ENCODE measurements at places on chromosomes 2 and 18.

DNA sequence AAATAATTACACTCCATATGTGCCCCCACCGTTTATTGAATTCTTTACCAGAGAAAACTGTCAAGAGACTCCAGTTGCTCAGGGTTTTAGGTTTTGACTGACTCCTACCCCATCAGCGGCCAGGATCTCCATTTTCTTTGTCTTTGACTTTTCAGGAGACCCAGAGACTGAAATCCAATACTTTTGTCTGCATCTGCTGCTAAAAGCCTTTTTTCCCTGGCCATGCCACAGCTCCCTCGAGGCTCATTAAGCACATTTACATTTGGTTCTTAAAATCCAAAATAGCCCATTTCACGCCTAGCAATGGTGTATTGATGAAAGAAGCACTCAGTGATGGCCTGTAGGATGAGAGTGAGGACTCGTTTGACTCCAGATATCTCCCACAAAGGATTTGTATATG, 332.6 kb upstream of the ACVR2A start:
- DNase-seq: no peak

- no peak for DNase-seq
Measured at GRCh38 chr2:178905261-178905660, 98.0 kb upstream of the TTN start.

DNA sequence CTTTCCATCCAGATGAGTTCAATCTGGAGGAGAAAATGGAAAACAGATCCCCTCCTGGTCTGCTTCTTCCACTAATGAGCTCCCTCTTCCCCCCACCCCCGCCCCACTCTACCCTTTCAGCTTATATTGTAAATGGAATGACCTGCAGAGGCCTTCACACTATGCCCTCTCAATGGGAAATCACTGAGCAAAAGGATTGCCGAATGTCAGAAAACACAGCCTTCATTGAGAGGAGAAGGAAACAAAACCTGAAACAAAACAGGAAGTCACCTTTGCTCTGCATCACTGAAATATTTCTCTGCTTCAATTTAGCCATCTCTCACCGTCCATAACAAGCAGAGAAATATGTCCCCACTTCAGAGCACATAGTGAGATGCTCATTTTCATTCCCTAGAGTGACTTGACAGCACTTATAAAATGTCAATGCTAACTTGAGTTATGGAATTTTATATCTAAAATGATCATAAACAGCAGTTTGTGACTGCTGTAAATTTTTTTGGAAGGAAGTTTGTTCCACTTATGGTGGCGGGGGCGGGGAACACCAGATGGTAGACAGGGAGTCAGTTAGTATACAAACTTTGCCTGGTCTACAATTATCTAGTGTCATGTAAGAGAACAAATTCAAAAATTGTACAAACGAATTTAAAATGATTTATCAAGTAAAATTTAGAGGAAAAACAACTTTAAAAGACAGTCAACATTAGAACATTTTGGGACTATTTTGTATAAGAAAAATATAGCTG, 1.8 kb upstream of the FRZB start:
- DNase-seq: no peak

GRCh38 chr2:2260696-2261268, 70.3 kb downstream of the MYT1L start:
- no peak for DNase-seq

DNA sequence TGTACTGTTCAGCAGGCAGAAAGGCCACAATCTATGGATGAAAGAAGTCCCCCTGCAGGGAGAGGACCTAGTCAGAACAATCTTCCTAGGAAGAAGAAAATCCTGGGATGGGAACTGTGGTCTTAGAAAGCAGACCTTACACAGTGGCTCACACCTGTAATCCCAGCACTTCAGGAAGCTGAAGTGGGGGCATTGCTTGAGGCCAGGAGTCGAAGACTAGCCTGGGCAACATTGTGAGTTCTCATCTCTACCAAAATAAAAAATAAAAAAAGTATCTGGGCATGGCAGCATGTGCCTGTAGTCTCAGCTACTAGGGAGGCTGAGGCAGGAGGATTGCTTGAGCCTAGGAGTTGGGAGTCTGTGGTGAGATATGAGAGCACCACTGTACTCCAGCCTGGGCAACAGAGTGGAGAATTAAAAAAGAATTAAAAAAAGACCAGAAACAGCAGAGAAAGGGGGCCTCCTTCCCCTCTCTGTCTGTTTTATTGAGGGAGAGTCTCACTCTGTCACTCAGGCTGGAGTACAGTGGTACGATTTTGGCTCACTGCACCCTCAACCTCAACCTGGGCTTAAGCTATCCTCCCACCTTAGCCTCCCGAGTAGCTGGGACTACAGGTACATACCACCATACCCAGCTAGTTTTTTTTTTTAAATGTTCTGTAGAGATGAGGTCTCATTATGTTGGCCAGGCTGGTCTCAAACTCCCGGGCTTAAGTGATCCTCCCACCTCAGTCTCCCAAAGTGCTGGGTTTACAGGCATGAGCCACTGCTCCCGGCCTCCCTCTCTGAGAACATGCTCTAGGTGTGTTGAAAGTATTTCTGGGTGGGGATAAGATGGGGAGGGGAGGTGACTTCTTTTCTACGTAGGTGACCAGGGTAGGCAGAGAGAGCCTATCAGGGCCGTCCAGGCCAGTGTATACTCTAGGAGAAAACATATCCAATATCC, 7.4 kb downstream of the RHOB start:
- no peak for DNase-seq

- DNase-seq: no peak
Measured at GRCh38 chr2:33665039-33665438, 65.9 kb upstream of the FAM98A start.

- DNase-seq: no peak
Measured at GRCh38 chr2:201233812-201234662, 26.3 kb upstream of the CASP8 start.

DNA sequence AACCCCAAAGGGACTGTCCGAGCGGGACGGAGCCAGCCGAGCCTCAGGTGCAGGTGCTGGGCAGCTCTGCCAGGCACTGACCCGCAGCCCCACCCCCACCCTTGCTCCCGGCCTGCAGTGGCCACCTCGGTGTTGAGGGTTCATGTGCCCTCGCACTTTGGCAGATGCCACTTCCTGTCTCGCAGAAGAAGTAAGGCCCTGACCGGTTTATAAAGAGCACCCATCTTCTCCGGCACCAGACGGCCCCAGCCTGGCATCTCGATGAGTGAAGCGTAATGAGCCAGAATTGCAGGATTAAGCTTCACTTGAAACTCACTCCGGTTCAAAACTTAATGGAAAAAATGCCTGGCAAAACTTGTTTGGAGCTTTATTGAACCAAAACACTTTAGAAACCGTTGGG, 10.9 kb upstream of the NFATC1 start:
- no peak for DNase-seq

- no peak for DNase-seq
Measured at GRCh38 chr18:27996801-27997272, 180.1 kb downstream of the CDH2 start.

GRCh38 chr18:76619261-76619620, 124.2 kb upstream of the ZNF516 start:
- no peak for DNase-seq

GRCh38 chr2:158728422-158728821, 66.7 kb upstream of the DAPL1 start:
- DNase-seq: no peak

DNA sequence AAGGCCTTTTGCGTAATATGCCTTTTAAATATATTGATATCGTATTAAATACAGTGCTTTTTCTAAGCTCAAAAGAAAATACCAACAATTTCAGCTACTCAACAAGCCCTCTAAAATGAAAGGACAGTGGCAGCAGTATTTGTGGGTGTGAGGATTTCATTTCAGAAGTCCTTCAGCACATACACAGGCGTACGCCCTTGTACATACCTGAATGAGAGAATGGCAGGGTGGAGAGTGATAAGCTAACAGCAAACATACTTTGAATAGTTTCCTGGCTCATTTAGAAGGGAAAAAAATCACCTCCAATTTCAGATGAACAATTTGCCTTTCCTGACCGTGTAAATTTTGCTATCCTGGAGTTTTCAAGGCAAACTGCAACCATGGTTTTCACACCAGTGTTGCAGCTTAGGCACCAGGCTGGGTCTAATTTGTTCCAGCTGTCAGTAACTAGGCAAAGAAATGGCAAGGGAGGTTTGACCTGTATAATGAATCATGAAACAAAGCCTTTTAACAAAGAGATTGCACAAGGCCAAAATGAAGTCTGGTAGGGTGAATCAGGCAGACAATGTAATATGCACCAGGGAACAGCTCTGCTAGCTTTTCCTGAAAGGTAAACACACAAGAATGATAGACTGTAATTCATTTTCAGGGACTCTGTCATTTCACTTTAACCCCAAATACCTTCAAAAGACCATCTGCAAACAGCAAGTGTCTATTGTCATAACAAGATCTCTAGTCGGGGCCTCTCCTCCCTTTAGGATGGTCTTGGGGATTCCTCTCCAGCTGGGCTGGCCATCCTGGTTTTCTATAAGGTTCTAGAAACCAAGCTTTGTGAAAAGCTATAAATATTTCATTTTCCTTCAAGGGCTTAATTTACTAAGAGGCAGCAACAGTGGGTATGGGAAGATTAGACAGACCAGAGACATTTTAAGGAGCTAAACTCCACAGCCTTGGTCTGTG, 11.5 kb downstream of the ANKRD29 start:
- no peak for DNase-seq

- DNase-seq: no peak
Measured at GRCh38 chr18:74942319-74942910, 266.5 kb downstream of the PTGR3 start.

DNA sequence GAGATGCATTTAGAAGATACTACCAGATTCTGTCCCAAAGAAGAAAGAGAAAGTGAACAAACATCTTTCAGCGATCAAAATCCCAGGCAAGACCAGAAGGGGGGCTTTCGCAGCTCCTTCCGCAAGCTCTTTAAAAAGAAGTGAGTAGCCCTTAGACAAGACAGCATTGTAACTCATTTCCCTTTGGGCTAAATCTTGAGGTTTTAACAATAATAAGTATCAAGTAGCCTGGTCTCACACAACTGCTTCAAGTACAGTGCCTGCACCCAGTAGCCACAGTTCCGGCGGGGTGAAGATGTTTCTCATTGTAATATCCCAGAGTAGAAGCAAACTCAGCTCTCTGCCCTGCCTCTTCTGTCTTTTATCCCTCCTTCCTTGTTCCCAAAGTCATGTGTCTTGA, 76.3 kb downstream of the ARHGEF33 start:
- DNase-seq: no peak

DNA sequence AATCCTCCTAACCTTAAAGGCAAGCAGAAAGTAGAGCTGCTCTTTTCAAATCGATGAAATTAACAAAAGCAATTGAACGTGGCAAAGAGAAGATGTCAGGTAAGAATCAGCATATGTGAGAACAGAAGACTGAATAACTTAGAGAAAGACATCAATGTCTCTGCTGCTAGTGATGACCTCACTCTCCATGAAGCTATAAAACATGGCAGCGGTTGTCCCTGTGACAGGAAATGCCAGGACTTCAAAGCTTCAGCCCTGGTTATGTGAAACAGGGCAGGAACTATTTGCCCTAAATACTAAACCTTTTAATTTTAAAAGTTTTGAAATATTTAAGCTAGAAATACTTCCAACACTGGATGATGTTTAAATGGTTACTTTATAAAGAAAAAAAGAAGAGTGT, 383.7 kb downstream of the XIRP2 start:
- no peak for DNase-seq

DNA sequence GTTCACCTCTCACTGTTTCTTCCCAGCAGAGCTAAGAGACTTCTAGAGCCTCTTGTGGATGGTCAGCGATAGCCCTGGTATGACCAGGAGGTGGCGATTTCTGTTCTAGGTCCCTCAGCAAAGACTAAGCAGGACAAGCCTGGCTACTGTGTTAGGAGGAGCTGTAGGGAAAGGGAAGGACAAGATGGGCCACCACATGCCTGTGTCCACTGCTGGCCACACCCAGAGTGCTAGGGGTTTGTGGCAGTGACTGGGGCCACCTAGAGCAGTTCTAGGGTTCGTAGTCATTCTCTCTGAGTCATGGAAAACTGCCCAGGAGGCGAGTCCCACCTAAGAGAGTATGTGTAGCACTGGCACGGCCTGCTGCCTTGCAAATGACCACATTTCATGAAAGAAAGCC, 179.4 kb downstream of the ALPK2 start:
- no peak for DNase-seq

DNA sequence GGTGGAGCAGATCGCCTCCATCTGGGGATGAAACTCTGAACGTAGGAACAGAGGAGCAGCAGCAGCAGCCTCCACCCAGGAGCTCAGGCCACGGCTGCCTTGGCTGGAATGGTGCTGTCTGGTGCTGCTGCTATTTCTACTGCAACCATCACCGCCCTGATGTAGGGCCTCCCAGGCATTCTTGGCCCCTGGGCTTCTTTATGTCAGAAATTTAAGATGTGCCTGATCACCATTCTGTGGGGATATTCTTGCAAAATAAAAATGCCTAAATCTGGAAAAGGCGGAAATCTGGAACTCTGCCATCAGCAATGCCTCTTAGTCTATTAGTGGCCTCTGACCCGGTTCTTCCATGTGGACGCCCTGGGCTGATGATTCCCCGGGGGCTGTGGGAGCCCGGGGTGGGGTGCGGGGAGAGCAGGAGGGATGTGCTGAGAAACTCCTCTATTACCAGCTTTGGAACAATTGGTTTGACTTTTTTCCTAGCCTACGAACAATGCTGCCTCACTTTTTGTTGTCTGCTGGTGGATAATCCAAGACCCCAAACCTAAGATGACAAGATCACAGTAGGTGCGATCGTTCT, 47.2 kb downstream of the FAM124B start:
- no peak for DNase-seq

DNA sequence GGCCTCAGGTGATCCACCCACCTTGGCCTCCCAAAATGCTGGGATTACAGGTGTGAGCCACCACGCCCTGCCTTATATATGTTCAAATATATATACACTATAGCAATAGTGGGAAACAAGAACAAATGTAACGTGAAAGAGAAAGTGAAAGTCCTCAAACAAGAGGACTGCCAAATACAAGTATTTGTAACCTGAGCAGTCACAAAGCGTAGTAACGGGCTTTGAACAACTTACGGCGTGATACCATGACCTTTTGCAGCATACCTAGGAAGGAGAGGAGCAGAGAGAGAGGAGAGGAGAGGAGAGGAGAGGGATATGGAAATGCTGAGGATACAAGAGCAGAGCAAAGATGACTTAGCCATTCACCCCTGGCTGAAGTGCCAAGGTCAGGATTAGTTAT, 113.8 kb upstream of the RGPD4 start:
- no peak for DNase-seq

GRCh38 chr2:117086943-117087250, 727.6 kb upstream of the DDX18 start:
- no peak for DNase-seq

- no peak for DNase-seq
Measured at GRCh38 chr2:216683846-216684245, 11.5 kb downstream of the IGFBP5 start.

GRCh38 chr2:121049131-121049530, 235.9 kb downstream of the TFCP2L1 start:
- DNase-seq: no peak

- no peak for DNase-seq
Measured at GRCh38 chr18:75083761-75084160, 125.2 kb downstream of the PTGR3 start.

All from GDM1 (cell line).